ENCODE measurements at places on chromosomes 1 and 21.

DNA sequence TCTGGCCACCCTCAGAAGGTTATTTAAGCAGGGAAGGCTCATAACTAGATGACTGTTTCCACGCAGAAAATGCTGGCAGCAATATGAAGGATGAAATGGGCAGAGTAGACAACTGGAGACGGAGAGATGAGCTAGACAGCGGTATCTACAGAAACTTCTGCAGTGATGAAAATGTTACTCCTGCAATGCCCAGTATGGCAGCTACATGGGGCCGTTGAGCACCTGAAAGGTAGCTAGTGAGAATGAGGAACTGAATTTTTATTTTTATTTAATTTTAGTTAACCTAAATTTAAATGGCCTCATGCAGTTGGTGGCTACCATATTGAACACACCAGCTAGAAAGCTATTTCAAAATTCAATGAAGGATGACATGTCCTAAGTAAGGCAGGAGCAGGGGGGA, 27.3 kb downstream of the SIPA1L2 start:
- DNase-seq: no peak

DNA sequence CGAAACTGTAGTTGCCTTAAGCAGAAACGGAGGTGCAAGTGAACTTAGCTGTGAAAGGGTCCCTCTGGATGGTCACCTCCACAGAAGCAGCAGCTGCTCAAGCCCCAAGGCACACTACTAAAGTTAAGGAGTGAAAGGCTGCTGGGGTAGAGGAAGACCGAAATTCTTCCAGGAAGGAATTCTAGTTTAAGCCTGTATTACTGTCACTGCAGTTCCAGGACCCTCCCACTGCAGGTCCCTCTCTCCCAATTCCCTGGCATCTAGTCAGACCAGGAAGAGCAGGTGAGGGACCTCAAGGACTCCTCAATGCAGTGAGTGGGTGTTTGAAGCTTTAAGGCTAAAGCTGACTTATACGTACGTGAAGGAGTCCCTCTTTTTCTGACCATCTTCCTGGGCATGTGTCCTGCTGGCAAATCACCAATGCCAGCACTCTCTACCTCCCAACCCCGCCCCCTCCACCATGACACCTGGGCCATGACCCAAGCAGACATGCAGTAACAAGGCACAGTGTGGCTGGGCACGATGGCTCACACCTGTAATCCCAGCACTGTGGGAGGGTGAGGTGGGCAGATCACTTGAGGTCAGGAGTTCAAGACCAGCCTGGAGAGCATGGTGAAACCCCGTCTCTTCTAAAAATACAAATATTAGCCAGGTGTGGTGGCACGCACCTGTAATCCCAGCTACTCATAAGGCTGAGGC, 57.2 kb downstream of the TGFBR3 start:
- DNase-seq: no peak

- no peak for DNase-seq
These were observed 260.9 kb downstream of the LTN1 start for GRCh38 chr21:28731700-28732321.

- no peak for DNase-seq
These were observed 321.3 kb downstream of the SIPA1L2 start for GRCh38 chr1:232308616-232309015.

GRCh38 chr1:201376464-201377374, 761 bp downstream of the TNNT2 start:
- DNase-seq: no peak

DNA sequence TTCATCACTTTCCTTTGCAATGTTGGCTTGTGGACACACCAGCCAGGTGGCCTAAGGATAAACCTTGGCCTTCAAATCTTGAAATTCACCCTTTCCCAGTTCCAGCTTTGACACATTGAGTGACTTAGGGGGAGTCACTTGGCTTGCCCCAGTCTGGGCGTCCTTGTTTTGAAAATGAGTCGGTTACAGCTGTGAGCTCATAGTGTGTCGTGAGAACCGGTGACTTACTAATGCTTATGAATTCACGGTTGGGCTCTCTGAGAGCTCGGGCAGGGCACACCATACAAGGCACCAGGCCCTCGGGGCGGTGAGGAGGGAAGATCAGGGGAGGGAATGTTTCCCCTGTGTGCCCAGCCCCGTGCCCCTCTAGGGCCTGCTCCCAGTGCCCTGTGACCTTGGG, 126.9 kb upstream of the TMPRSS2 start:
- no peak for DNase-seq

DNA sequence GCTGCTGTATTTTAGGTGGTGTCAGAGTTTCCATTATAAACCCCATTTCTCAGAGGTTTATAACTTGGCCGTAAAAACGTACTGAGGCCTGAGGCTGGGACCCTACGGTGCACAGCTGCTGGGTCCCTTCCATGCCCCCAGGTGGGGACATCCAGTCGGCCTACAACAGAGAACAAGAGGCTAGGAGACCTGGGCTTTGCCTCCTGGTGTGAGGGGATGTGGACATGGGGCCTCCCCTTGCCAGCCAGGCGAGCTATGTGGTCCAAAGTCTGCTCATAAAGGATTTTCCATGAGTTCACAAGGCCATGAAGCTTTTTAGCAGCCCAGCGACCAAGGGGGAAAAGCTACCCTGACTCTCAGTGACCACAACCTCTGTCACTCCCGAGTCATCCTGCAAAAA, 261.5 kb upstream of the VAMP3 start:
- DNase-seq: no peak

DNA sequence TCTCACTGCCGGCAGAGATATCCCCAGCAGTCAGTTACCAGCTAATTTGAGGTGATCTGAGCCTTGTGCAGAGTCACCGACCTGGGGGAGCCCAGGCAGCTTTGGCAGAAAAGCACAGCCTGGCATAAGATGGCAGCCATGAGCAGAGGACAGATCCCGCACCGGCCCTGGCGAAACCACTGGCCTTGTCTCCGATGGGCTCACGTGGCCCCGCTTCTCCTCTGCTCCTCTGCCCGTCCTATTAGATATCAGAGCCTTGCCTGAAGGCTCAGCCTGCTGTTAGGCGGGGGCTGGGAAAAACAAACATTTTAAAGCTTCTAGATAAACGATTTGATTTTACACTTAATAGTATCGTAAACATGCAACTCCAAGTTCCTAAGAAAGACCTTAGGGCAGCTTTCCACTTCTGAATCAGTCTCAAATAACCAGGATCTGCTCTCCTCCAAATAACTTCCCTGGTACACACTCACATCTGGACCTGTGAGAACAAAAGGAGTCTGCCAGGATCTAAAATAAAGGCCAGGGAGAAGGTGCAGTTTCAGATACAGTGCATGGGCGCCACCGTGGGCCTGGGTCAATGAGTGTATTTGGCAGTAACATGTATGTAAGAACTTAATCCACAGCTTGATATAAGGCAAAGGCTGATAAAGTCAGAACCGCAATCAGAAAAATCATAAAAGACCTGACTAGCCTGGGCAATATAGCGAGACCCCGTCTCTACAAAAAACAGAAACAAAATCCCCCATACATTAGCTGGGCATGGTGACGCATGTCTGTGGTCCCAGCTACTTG, 10.0 kb downstream of the EDARADD start:
- no peak for DNase-seq

DNA sequence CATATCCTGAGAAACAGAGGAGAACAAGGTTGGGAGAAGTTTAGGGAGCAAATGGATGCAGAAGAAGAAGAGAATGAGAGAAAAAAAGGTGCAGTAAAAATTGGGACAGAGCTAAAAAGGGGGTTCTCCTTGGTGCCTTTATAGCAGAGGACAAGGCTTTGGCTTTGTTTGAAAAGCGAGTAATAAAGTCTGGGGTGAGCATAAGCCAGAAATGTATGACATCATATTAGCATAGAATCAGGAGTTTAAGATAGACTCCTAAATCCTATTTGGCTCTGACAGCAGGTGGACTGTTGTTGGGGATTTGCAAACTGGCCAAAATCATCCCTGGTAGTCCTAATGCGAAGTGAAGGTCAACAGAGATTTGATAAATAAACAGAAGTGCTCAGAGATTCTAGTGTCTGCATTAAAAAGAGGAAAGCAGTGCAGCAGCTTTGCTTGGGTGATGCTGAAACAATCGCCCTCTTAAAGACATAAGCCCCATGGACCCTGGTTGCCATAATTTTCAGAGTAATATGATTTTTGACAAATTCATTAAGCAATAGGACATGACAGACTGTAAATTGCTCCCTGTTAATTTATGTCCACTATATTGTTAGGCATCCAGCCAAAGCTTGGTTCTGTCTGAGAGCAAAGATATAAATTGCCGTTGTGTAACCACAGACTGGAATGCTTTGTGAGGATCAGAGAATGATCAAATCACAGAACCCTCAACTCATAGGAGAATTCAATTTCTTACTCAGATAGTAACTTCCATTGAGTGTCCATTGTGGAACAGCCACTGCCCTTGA, 385.0 kb upstream of the NFIA start:
- no peak for DNase-seq

DNA sequence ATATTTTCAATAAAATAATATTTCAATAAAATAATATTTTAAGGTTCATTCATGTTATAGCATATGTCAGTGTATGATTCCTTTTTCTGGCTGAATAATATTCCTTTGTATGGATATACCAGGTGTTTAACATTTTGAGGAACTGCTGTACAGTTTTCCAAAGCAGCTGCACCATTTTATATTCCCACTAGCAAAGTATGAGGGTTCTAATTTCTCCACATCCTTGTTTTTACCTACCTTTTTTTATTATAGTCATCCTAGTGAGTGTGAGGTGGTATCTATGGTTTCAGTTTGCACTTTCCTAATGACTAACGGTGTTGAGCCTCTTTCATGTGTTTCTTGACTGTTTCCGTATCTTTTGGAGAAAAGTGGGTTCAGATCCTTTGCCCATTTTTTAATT, 5.2 kb downstream of the DEGS1 start:
- no peak for DNase-seq

DNA sequence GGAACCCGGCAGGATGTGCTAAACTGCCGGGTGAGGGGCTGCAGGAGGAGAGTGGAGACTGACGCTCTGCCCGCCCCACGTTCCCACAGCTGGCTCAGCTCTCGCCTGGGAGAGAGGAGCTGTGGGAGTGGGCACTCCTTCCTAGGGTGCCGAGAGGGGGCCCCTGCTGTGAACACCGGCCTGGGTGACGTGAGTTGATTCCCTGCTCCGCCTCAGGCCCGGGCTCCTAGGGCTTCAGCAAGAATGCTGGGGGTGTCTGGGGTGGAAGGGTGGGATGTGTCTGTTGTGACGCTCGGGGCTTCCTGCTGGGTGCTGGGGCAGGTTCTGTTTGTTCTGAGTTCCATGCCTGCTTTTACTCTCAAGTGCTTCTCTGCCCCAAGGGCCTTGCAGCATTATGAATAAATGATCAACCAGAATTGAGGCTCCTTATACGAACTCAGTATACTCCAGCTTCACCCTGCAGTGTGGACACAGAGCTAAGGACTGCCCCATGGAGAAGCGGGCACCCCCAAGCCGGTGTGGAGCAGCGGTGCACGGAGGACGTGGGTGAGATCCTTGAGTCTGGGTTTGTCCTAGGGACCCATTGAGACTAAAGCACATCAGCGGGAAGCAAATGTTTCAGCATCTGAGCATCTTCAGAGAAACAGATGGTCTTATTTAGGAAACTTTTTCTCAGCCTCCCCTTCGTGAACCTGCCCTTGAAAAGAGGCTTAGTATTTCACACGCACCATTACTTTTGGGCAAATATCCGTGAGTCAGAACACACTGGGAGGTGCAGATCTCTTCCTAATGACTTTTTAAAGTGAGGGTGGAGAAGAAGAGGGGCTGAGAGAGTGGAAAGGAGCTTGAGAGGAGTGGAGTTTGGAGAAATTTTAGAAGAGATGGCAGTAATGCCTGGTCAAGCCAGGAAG, 41.7 kb downstream of the SYT6 start:
- DNase-seq: no peak

GRCh38 chr1:51842261-51842660, 36.3 kb downstream of the NRDC start:
- no peak for DNase-seq

DNA sequence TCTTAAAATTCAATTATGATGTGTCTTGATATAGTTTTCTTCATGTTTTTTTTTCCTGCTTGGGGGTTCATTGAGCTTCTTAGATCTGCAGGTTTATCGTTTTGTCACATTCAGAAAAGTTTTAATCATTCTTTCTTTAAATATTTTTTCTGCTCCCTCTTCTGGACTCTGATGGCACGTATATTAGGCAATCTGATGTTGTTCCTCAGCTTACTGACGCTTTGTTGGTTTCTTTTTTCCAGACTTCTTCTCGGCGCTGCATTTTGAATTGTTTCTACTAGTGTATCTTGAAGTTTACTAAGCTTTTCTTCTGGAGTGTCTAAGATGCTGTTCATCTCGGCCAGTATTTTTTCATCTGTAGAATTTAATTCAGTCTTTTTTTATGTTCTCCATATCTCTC, 44.8 kb upstream of the FMOD start:
- no peak for DNase-seq

- no peak for DNase-seq
These were observed 19.0 kb downstream of the MRPS6 start for GRCh38 chr21:34092262-34092921.

- no peak for DNase-seq
These were observed 53.1 kb downstream of the SYNJ1 start for GRCh38 chr21:32674731-32675130.

DNA sequence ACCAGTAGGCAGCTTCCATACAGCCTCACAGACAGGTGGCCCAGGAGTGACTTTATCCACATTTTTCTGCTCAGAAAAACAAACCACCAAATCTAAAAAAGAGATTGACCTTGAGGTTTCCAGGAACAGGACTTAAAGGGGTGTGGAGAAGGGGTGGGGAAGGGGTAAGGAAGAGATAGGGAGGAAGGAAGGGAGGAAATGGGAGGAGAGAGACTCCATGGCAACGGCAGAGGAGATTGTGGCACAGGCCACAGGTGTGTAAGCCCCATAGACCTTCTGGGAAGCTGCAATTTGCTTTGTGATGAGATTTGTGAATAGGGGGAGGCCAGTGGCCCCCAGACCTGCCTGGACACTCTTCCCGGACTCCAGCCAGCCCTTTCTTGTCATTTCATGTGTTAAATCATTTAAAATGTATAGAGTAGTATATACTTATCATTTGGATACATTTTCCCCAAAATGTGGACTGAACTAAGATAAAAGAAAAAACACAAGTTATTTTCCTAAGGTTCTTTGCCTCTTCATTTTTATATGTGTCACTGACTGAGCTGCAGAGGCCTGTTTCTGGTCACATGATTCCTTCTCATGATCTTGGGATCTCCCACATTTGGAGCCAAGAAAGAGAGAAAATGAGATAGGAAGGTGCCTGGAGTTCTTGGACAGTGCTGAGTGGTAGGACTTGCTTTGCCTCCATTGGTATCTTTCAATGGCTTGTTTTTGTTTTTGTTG, 55.5 kb downstream of the CLIC6 start:
- no peak for DNase-seq

- DNase-seq: no peak
These were observed 40.1 kb downstream of the PTPRC start for GRCh38 chr1:198678901-198679329.

DNA sequence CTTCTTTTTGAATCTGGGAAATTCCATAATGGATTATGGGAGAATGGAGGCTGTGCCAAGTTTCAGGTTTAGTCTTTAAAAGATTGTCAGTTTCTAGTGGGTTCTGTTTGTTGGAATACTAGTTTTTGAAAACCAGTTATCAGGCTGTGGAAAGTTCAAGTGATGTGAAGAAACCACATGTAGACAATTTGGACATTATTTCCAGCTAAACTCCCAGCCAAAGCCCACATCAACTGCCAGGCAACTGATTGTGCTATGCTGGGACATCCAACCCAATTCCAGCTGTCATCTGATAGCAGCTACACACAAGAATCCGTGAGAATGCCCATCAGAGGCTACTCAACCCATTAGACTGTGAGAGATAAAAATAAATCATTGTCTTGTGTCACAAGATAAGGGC, 546.1 kb upstream of the ADAMTS5 start:
- DNase-seq: no peak
